ENCODE measurements at places on chromosomes 3 and 15. TPM values are rescaled to one million over a fixed set of nuclear protein-coding genes. Genes with fewer than 3 reads are reported as not detected.

PCBP4 gene
- total RNA-seq: 52.3 TPM

LRRC31 gene
- total RNA-seq: not detected

CORO2B gene
- total RNA-seq: 0.21 TPM

TMED3 gene
- total RNA-seq: 134 TPM

CILP gene
- total RNA-seq: 0.28 TPM

INSYN1 gene
- 6.9 TPM for total RNA-seq

MKRN3 gene
- 0.07 TPM for total RNA-seq

RAD51 gene
- 10.8 TPM for total RNA-seq
